ENCODE measurements at places on chromosomes 16 and 17.

- peak; percentile 53 for DNase-seq
These were observed 114.4 kb downstream of the ASIC2 start for GRCh38 chr17:33178681-33179080.

DNA sequence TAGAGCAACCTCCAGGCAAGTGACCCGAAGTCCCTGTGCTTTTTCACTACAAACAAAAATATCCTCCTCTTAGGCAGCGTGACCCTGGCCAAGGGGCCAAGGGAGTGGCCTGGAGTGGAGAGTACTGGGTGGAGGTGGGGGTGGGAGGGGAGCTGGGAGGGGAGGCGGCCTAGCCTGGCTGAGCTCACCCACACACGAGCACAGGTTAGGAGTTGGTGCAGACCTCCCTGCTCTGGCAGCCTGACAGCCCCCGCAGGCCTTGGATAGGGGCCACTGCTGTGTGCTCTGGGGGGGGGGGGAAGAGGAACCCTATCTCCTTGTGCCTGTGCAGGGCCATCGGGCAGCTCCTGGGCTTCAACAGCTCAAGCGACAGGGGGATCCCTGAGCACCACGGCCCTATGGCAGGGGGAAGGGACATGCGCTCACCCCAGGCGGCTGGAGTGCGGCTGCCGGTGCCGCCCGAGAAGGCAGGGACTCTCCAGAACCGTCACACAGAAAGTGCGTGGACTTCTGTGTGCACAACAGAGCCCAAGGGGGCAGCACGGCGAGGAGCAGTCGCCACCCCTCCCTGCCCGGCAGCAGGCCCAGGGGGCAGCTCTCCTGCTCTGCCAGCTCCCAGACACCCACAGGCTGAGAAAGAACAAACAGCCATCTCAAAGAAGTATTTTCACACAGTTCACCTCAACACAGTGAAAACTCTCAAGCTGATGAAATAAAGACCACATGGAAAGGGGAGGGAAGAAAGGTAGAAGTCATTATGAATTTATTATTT is 13.3 kb downstream of the SLC16A3 start:
- no peak for DNase-seq

- DNase-seq: peak; percentile 50
These were observed 54.3 kb upstream of the MED13 start for GRCh38 chr17:62119373-62119772.

DNA sequence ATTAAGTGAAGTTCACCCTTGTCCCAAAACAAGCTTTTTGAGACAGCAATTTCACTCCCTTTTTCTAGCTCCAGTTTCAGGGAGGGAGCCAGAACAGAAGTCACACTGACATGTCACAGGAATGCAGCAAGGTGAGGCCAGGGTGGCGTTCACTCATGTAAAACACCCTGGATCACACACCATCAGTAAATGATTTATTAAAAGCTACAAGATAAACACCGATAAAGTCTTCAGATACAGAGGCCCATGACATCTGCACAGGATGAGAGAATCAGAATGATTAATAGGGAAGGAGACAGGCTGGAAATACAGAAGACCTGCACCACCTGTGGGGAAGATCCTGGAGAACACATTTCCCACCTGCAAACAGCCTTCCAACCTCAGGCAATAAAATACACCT is 77.5 kb upstream of the DYNLRB2 start:
- DNase-seq: no peak

DNA sequence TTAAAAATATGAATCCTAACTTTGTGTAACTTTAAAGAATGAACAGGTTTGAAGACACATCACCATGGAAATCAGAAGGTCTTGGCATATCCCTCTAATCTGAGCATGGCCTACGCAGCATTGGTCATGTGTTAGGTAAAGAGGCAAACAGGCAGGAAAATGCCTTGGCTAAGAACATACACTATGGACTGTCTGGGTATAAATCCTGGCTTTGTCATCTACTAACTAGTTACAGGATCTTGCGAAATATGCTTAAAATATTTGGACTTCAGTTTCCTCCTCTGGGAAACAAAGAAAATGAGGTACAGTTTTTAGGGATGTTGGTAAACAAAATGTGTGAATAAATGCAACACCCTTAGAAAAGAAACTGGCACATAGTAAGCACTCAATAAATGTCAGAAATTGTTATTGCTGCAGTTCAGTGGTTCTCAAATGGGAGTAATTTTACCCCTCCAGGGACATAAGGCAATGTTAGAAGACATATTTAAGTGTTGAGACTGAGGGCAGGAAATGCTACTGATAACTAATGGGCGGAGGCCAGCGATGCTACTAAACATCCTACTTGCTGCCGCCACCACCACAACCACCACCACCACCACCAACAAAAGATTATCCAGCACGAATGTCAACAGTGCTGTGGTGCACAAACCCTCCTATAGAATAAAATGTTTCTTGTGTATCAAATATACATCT is 770.8 kb upstream of the SOX9 start:
- DNase-seq: no peak

- no peak for DNase-seq
These were observed 14.5 kb downstream of the GRB2 start for GRCh38 chr17:75390982-75391381.

DNA sequence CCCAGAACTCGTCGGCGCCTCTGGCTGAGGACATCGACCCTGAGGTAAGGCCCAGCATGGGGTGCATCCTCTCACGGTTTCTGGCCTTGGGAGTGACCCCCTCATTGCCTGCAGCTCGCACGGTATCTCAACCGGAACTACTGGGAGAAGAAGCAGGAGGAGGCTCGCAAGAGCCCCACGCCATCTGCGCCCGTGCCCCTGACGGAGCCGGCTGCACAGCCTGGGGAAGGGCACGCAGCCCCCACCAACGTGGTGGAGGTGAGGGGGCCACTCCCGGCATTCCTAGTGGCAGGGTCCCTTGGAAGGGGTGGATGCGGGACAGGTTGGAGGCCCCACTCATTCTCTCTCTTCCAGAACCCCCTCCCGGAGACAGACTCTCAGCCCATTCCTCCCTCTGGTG is 8.4 kb upstream of the MRPL12 start:
- DNase-seq: no peak

GRCh38 chr16:74487634-74488495 is 66.6 kb upstream of the CLEC18B start:
- peak; percentile 56 for DNase-seq

GRCh38 chr17:77513045-77513444 is 372.3 kb downstream of the SEC14L1 start:
- DNase-seq: no peak

DNA sequence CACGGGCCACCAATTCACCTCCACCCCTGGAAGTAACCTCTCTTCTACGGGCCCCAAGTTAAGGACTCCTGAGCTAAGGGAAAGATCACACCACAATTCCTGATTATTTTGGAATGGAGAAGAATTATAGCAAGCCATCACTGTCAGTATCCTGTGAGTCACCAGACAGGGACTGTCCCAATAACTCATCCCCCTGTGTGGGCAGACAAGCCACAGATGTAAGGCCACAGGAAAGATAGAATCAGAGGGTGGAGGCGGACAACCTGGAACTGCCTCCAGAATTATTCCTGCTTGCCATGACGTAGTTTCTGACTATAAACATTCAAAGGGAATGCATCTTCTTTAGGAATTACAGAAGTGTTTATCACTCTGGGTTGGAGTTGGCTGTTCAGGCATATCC is 5.8 kb upstream of the MYO1D start:
- no peak for DNase-seq

DNA sequence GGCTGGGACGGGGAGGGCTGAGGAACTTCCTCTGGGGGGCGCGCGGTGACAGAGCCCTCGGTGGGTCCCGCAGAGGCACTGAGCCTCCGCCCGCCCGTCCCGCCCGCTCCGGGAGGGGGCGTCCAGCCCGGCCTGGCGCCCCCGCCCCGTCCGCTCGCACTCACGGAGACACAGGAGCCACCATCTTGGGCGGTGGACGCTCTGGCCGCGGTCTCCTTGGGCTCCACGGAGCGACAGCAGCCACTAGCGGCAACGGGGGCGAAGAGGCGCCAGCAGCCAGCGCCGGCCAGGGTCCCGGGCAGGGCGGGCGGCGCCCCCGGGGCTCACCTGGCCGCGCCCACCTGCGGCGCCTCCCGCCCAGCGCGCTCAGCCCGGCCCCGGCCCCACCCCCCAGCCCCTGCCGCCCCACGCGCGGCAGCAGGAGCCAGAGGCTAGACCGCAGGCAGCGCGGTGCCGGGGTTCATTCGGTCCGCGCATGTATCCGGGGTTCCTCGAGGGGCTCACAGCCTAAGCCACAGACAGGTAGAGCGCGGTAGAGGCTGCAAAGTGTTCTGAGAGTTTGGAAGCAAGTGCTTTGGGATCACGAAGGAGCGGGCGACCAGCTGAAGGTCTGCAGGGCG is at the start of gene C17orf113:
Gene C17orf113 (minus strand): TSS at position 209 of the 620 bp plus-strand sequence. CDS start 7,225 bp downstream, outside the sequence.
- peak; percentile 40 for DNase-seq

DNA sequence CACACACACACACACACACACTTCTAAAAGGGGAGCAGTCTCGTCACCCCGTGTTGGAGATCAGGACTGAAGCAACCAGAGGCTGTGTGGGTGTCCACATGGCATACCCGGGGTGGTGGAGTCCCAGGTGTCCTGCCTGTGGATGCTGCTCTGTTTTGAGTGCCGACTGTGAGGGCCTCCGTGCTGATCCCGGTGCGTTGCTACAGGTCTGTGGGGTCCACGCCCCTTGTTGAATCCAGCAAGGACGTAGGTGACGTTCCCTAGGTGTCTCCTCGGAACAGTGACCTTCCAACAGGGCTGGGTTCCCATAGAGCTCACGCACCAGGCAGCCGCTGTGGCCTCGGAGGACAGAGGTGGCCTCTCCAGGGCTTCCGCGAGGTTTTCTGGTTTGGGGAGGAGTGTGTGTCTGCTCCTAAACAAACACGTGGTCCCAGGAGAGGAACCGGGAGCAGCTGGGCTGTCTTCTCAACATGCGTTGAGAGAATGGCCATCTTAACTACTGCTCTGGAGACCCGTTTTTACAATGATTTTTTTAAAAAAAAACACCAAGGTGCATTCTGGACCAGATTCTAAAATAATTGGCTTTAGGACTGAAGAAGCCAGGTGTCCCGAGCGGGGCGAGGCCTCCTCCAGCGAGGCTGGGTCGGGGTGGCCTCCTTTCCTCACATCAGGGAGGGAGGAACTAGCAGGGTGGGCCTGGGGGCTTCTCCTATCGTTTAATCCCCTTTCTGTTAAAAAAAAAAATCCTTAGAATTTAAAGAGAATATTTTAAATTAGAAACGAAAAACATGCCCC is 100.6 kb upstream of the ZNF750 start:
- DNase-seq: no peak

DNA sequence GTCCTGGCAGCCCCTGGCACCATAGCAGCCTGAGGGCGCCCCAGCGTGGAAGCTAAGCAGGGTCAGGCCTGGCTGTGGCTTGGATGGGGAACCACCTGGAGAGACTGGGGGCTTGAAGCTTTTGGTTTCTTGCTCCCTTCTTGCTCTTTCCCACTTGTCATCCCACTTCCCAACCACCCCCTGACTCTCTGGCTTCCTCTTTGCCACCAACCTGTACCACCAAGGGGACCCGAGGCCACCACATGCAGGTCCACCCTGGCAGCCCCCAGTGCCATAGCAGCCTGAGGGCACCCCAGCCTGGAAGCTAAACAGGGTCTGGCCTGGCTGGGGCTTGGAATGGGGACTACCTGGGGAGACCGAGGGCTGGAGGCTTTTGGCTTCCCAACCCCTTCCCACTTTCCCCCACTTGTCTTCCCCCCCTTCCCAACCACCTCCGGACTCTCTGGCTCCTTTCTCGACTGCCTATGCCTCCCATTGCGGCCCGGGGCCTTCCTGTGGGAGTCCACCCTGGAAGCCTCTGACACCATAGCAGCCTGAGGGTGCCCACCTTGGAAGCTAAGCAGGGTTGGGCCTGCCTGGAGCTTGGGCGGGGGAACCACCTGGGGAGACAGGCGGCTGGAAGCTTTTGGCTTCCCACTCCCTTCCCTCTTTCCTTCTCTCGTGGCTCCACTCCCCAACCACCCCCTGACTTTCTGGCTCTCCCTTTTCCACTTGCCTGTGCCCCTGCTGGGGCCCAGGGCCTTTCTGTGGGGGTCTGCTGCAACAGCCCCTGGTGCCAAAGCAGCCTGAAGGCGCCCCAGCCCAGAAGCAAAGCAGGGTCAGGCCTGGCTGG is 2294.4 kb downstream of the TP53TG3F start:
- no peak for DNase-seq

GRCh38 chr17:37041932-37042331 is 93.2 kb downstream of the AATF start:
- no peak for DNase-seq

GRCh38 chr16:71924710-71925109 is 29.4 kb downstream of the IST1 start:
- DNase-seq: no peak

GRCh38 chr17:61669522-61669921 is 78.5 kb upstream of the NACA2 start:
- no peak for DNase-seq

DNA sequence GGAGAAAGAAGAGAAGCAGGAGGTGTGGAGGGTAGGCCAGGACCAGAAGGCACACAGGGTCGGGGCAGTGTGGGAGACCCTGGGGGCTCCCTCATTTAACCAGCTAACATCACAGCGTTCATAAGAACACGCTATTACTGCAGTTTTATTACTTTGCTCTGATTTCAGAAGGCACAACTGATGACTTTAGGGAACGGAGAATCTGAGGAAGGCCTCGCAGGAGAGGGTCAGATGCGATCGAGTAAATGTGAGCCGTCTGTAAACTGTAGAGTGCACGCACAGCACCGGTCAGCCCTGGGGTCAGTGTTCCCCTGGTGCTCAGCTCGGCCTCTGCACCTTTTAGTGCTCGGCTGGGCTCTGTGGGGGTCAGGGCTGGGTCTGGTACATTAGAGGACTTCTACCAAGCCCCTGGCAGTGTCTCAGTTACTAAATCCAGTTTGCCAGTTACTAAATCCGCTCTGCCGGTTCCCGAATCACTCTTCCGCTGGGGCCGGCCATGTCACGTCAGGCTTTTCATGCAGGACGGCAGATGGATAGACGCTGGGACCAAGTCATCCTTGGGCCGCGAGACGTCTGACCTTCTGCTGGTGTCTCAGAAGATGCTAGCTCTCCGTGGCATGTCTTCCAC is 325.9 kb downstream of the SEC14L1 start:
- no peak for DNase-seq

DNA sequence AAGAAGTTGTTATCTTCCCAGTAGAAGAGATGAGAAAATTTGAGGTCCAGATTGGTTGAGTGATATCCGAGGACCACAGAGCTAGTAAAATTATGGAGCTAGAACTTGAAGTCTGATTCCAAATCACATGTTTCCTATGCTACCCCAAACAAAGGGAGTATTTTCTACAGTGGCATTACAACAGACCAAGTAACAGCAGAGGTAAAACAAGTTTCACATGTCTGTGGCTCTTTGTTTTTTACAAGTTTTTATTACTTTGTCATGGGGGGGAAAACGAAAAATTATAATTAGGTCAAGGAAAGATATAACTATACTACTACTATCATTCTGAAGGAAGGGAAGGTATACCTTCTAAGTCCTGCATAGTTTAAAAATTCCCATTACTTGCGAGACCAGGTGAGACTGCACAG is 49.4 kb downstream of the KANSL1 start:
- DNase-seq: no peak

GRCh38 chr16:67537636-67538591 is 9.3 kb downstream of the RIPOR1 start:
- DNase-seq: no peak

Measured in A673 (cell line).